ENCODE measurements at places on chromosomes 1 and 21.
A peak's percentile ranks its signal among the peaks of the same experiment; 100 is the strongest.

- DNase-seq, result no peak
Measured at GRCh38 chr1:89761338-89761737, 59.5 kb upstream of the LRRC8D start.

DNA sequence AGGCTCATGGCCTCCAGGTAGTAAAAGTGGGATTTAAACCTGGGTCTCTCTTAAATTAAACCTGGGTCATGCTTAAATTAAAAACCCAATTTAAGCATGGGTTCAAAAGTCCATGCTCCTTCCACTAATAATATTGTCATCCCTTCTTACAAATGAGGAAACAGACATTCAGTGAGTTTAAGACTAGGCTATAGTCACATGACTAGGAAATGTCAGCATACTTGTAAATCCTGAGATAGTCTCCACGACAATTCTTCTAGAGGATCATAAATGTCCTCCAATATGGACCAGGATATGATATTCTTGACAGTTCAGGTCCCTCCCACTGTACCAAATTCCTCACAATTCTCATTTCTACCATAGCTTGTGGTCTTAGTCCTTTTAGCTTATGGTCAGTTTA, 10.5 kb upstream of the IGFN1 start:
- DNase-seq, result no peak

GRCh38 chr1:182633657-182634281, 29.6 kb upstream of the RGS16 start:
- no peak for DNase-seq

- no peak for DNase-seq
Measured at GRCh38 chr1:107954126-107954525, 10.9 kb downstream of the VAV3 start.

- no peak for DNase-seq
Measured at GRCh38 chr1:116404699-116405098, 31.7 kb downstream of the ATP1A1 start.

DNA sequence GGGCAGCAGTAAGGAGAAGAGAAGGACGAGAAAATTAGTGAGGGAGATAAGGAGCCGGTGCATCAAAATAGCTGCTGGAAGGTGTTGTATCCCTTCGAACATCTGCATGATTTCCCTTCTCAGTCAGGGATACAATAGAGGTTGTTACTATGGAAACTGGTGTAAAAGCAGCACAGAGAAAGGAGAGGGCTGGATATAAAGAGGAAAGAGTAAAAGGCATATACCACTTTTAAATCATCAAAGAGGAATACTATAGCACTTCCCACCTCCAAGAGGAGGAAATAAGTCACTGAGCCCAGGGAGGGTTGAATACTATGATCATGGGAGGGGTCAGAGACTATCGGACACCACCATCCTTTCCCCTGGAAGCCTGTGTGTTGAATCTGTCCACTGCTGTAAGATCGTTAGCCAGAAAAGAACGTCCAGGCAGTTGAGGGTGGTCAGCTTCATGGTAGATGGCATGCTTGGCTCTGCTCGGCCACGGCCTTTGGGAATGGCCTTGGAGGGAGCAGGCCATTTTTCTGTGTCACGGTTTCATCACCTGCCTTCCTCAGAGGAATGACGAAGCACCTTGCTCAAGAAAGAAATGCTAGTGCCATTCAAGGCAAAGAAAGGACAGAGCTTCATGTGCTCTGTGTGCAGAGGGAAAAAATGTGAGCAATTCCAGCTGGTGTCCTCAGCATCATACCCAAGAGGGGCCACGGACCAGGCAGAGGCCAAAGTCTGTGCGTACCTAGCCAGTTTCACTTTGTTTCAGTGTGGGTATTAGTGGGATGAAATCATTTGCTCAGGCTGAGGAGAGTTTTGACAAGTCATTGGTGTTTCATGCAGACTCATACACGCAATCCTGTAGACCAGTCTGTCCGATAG, 64.2 kb downstream of the IRF2BP2 start:
- DNase-seq, result no peak

DNA sequence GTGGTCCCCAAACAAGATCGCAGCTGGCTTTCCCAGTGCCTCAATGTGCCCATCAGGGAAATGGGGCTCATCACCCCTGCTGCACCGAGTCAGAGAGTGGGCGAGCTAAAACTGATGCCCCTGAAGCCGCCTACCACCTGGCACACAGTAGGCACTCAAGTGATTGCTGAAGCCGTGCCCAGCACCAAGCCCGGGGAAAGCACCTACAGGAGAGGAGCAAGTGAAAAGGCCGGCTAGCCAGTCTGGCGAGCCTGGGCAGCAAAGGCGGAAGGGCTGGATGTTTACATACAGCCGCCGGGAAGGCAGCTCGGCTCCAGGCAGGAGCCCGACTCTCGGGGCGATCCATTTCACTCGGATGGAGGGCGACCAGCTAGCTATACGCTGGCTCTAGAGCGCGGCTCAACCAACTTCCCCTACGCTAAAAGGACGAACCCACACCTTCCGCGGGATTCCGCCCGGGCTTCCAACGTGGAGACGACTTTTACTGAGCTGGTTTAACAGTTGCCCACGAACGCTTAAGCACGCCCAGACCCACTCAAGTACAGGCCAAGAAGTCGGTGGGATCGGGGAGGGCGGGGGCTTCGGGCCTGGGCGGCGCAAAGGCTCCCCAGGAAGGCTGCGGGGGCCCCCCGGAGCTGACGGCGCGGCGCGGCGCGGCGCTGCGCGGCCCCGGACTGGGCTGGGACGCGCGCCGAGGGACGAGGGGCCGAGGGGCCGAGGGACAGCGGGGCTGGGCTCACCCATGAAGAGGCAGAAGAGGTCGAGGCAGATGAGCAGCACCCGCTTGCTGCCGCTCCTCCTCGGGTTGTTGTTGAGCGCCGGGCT, 1.0 kb downstream of the PLPP3 start:
- DNase-seq, result peak; percentile 24

DNA sequence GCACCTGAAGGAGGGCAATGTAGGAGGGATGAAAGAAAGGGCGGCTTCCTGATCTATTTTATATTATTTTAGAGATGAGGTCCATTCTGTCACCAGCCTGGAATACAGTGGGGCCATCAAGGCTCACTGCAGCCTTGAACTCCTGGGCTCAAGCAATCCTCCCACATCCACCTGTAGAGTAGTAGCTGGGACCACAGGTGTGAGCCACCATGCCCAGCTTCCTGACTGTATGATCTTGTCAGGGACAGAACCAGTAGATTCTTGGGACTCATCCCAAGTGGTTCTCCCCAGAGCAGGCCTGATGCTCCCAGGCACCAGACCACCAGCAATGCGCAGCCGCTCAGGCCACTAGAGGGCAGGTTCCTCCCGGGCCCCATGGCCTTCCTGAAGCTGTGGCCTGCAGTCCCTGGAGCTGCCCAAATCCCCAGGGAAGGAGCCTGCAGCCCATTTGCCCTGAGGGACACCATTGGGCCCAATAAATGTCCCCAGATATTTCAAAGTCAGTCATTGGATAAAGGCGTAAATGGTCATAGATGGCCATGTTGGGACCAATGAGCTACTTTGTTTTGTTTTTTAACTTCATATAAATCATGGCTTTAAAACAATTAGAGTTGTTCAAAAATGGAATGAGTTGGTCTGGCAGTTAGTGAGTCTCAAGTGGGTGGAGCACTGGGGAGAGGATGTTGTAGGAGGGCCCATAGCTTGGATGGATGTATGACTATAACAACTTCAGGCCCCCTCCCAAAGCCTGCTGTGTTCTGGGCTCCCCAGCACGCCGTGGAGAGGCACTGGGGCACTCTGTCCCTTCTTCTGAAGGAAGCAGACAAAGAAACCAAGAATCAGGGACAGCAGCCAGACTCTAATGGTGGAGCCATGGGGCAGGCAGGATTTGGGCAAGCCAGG, 44.7 kb upstream of the GOLT1A start:
- DNase-seq, result peak; percentile 97

GRCh38 chr1:31043631-31044030, 21.9 kb downstream of the PUM1 start:
- no peak for DNase-seq

- DNase-seq, result no peak
Measured at GRCh38 chr1:229434641-229435051, 752 bp upstream of the ACTA1 start.

DNA sequence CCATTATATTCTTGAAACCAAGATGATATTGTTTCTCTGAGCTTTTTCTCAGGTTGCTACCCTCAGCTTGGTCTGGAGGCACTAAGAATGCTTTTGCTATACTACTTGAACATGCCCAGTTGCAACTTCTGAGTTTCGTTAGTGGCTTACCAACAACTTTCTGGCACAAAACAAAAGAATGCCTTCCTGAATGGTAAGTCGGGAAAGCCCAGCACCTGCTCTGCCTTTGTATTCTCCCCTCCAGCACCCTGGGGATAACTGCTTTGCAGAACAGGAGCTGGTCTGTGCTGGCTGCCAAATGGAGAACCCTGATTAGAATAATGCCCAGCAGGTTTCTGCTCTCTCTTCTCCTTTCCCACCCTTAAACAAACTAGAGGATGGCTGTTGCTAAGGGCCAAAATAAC, 149.3 kb downstream of the TGFB2 start:
- DNase-seq, result no peak

GRCh38 chr1:51445351-51446090, 73.5 kb downstream of the EPS15 start:
- no peak for DNase-seq

DNA sequence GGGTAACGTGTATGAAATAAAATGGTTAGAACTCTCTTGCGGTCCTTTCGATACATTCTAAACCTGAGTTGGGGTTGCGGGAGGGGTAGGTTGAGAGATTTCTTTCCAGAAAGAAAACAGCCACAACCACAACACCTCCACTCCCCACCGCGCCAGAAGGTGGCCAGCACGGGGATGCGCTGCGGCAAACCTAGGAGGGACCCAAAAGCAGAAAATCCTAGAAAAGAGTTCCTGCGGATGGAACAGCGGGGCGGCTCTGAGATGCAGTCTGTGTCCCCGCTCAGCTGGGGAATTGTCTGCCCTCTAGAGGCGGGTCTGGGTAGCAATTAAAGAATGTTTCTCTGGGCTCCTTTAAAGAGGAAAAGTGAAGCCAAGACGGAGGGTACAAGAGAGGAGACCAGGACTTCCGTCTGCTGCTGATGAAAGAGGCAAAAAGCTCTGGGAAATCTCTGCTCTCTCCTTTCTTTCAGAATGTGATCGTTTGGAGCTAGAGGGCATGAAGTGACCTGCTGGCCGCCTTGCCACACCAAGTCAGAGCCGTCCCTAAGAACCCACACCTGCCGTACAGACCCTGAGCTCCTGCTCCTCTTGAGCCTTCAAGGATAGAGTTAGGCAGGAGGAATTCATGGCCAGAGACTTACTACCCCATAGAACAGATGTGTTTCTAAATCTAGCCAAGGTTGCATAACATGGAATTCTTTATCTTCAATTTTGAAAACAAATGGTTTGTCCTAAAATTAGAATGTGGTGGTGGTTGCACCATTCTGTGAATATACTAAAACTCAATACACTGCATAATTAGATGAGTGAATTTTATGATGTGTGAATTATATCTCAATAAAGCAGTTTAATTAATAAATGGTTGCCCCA, 46.5 kb upstream of the COA6 start:
- no peak for DNase-seq

DNA sequence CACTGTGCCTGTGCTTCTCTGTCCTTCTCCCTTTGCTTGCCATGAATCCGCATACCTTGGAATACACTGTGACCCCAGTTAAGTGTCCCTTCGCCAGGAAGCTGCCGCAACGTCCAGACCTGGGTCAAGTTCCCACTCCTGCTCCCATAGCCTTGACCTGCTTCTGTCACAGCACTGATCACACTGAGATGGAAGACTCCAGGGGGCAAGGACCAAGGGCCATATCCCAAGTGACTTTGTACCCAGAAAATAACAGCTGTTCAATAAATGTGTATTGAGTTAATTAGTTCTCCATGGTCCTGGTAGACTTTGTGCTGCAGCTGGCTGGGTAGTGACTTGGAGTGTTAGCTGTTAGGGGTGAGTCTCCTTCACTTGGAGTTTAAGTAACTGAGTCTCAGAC, 25.8 kb downstream of the SLC5A9 start:
- DNase-seq, result no peak

- no peak for DNase-seq
Measured at GRCh38 chr1:218604217-218604616, 259.1 kb downstream of the TGFB2 start.

- no peak for DNase-seq
Measured at GRCh38 chr1:56910441-56910985, 55.3 kb downstream of the C8B start.

GRCh38 chr1:19407494-19408096, 77.7 kb downstream of the CAPZB start:
- DNase-seq, result no peak

DNA sequence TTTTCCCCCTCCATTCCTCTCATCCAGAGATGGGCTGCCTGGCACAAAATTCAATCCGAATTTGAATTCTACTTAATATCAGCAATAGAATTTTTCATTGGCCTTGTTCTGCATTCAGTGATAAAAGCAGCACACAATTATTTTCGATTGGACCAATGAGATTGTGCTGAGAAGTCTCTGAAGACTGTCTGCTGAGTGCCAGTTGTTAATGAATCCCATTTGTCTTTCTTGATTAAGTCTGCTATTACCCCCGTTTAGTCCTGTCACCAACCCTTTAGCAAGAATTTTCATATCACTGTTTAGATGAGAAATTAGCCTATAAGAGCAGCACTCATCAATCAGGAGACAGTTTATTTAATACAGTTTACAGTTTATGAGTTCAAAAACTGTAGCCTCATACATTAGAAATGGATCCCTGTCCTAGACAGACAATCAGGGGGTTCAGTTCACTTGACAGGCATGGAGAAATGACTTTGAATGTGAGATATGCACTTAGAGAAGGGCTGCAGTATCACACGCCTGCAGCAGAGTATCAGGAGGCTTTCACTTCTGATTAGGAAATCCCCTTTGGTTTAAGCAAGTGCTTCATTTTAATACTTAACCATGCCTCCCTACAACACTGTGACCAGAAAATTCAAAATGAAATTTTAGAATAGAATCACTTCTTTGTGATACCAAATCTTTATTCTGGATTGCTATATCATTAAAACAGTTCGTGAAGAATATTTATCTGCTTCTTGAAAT, 304.7 kb upstream of the PTBP2 start:
- no peak for DNase-seq

DNA sequence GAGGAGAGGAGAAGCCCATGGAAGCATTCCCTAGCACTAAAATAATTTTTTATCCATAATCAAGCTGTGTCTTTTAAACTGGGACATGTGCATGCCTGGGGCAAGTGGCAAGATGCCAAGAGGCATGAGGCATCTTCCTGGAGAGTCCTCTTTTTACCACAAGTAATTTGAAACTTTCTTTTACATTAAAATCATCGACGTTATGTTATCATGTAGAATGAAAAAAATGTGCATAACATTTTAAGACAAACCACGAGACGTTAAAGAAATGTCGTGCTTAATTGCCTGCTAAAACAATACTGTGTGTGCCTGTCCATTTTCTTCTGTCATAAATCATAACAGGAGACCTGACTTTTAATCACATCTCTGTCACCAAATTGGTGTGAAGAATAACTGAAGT, 1.5 kb downstream of the STYXL2 start:
- DNase-seq, result no peak

- no peak for DNase-seq
Measured at GRCh38 chr1:67645495-67646144, 39.4 kb upstream of the GADD45A start.

GRCh38 chr1:205600085-205600484, 31.7 kb downstream of the ELK4 start:
- no peak for DNase-seq

Data from D721Med (cell line).